Left lung (tissue), 14 donors: ENCODE measurements at places on chromosomes 3 and 15. TPM values are rescaled to one million over a fixed set of nuclear protein-coding genes. Genes with fewer than 3 reads are reported as not detected.
A peak's percentile ranks its signal among the peaks of the same experiment; 100 is the strongest.

The LMOD3 gene
- 0.18 TPM for total RNA-seq

The MNS1 gene
- 4.1 TPM for total RNA-seq

The MINAR1 gene
- 0.50 TPM for total RNA-seq

The CRYGS gene
- total RNA-seq, result 3.7 TPM

The SLC7A14 gene
- total RNA-seq, result not detected

The GOLGA8N gene
- 9.6 TPM for total RNA-seq

The NR2E3 gene
- total RNA-seq, result 0.76 TPM

The TTC23 gene
- 19.4 TPM for total RNA-seq

The LDHAL6B gene
- total RNA-seq, result not detected

The CYP1A2 gene
- not detected for total RNA-seq

The ELL3 gene
- 14.5 TPM for total RNA-seq

The CPN2 gene
- total RNA-seq, result not detected

The ABHD5 gene
- total RNA-seq, result 31.9 TPM

DNA sequence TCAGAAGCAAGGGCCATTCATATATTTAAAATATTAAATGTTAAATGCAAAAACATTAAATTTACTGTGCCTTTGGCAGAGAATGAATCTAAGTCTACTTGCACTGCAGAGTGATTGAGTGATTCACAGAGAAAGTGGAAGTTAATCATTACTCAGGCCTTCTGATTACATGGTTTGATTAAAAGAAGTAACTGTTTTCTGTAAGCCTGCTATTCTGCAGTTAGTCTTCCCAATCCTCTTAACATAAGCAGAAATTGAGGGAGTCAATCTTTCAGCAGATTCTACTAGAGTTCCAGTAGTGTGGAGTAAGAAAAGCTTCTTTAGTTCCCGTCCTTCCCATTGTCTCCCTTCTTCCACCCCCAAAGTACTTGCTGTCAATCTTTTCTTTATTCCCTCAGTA is 1.5 kb downstream of the NLGN1 start:
- no peak overlapping the region for H3K27ac ChIP-seq
- DNase-seq, result no peak
- peaks cover 16% of the 10 kb centered on the region for H3K4me1 ChIP-seq
- H3K27me3 ChIP-seq, result peaks cover 9% of the 10 kb centered on the region

- no peak for DNase-seq
- H3K4me1 ChIP-seq, result no peaks in the 10 kb centered on the region
- no peaks in the 10 kb centered on the region for H3K27me3 ChIP-seq
Observed at GRCh38 chr15:62809115-62809967, 233.2 kb upstream of the TPM1 start.

DNA sequence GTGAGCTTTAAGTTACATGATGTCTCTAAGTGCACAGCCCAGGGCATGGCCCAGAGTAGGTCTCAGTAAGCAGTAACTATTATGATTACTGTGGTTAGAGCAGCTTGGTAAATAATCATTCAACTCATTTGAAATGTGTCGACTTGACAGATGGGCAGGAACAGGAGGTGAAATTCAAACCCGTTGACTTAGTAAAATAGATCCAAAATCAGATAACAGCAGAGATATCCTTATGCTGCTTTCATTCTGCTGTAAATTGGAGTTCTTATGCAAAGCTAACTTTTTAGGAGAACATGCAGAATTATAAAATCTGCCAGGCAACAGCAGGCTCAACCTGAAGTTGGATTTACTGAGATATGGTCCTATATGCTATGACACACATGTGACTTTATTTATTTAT is 118.7 kb upstream of the KLHL25 start:
- DNase-seq, result no peak
- no peak overlapping the region for H3K4me3 ChIP-seq
- no peak overlapping the region for H3K27ac ChIP-seq
- H3K4me1 ChIP-seq, result no peaks in the 10 kb centered on the region
- H3K27me3 ChIP-seq, result no peaks in the 10 kb centered on the region
- no peaks in the 10 kb centered on the region for H3K36me3 ChIP-seq

DNA sequence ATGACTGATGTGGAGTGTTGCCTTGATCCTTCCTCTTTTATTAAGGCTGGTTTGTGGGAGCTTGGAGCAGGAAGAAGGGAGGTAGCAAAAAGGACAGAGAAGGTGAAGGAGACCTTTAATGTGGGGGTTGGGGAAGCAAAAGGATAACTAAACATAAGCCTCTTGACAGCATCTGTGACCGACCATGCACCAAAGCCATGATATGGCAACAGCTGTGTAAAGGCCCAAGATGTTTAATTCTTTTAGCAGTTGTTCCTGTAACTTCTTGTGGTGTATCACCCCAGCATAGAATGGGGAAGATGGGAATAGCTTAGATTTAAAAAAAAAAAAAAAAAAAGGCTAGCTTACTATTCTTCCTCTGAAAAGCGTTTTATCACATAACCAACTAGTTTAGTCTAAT is 194.7 kb downstream of the KLHL25 start:
- H3K27ac ChIP-seq, result no peak overlapping the region
- H3K27me3 ChIP-seq, result no peaks in the 10 kb centered on the region
- H3K4me1 ChIP-seq, result peaks cover 58% of the 10 kb centered on the region
- no peak for DNase-seq

DNA sequence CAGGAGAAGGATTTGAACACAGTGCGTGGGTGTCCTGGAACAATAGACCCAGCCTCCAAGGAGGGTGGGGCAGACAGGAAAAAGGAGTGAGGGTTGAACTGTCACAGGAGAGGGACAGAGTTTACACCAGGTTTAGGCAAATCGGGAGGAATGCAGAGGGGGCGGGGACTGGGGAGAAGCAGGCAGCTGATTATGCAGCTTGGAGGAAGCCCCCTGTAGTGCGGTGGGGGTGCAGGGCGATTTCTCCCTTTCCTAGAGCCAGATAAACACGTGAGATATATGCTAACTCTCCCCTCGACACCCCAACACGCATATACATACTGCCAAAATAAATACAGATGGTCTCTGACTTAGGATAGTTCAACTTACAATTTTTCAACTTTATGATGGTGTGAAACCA is 108.6 kb upstream of the PRR20G start:
- H3K4me1 ChIP-seq, result no peaks in the 10 kb centered on the region
- no peak for DNase-seq
- H3K36me3 ChIP-seq, result no peaks in the 10 kb centered on the region
- H3K4me3 ChIP-seq, result no peak overlapping the region

DNA sequence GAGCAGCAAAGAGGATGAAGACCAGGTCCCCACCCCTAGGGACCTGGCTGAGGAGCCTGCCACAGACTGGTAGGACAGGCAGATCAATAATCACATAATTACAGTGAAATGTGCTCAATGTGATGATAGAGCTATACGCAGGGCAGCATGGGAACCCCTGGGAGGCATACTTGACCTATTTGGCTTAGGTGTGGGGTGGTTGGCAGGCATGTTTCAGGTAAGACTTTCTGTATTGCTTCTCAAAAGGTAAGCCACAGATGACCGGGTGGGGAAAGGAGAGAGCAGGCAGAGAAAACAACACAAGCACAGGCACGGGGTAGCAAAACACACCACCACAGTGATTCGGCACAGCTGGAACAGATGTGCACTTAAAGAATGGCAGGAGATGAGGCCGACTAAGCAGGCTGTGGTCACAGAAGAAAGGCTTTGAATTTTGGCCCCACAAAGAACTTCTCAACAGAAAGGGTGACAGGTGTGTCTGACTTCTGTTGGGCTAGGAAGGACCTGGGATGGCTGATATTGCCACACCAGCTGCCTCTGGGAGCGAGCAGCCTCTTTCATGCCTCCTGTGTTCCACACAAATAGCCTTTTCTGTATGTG is 64.1 kb downstream of the ABCC5 start:
- H3K4me1 ChIP-seq, result no peaks in the 10 kb centered on the region
- no peak overlapping the region for H3K4me3 ChIP-seq
- no peaks in the 10 kb centered on the region for H3K27me3 ChIP-seq
- H3K36me3 ChIP-seq, result peaks cover 52% of the 10 kb centered on the region
- no peak for DNase-seq

- no peaks in the 10 kb centered on the region for H3K27me3 ChIP-seq
- no peak overlapping the region for H3K27ac ChIP-seq
- H3K4me3 ChIP-seq, result no peak overlapping the region
- DNase-seq, result no peak
Observed at GRCh38 chr3:198030125-198030524, 70.1 kb downstream of the LMLN start.

DNA sequence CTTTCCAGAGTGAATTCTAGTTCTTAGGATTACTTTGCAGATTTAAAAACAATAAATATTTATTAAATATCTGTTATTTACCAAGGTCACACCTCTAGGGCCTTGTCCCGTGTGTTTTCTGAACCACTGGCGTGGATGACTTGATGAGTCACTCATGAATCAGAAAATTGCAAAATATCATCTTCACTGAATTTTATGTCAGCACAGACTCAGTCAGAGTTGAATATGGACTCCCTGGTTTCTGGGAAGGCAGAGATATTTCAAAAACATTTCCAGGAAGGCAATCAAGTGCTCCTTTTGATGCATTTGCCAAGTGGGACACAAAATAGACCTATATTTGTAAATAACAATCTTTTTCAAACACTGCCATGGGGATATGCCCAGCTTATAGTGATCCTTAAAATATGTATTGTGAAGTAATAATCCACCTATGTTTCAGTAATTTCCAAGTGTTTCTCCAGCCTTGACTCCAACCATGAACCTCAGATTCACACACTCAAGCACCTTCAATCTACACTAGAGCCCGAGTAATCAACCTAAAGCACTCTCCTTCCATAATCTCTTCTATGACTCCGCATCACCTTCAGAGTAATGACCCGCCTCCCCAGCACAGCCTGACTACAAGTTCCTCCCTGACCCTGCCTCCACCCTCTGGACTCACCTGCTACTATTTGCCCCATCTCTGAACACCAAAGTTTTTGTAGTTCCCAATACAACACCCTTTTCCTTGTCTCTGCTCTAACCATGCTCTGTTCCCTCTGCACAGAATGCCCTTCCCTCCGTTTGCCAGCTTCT is 24.3 kb downstream of the DPH3 start:
- DNase-seq, result no peak
- no peaks in the 10 kb centered on the region for H3K27me3 ChIP-seq
- H3K4me3 ChIP-seq, result no peak overlapping the region
- H3K4me1 ChIP-seq, result no peaks in the 10 kb centered on the region
- peak overlapping the region; percentile 25 for H3K27ac ChIP-seq

- DNase-seq, result no peak
- no peaks in the 10 kb centered on the region for H3K36me3 ChIP-seq
- H3K4me3 ChIP-seq, result no peak overlapping the region
- H3K27ac ChIP-seq, result peak overlapping the region; percentile 38
- peaks cover 9% of the 10 kb centered on the region for H3K4me1 ChIP-seq
Observed at GRCh38 chr3:194744826-194745225, 59.1 kb downstream of the FAM43A start.

GRCh38 chr3:177468331-177468730 is 271.0 kb upstream of the TBL1XR1 start:
- DNase-seq, result no peak
- H3K36me3 ChIP-seq, result no peaks in the 10 kb centered on the region
- H3K27me3 ChIP-seq, result no peaks in the 10 kb centered on the region
- H3K4me1 ChIP-seq, result peaks cover 13% of the 10 kb centered on the region
- no peak overlapping the region for H3K4me3 ChIP-seq

GRCh38 chr3:41267975-41268640 is 68.8 kb downstream of the CTNNB1 start:
- no peaks in the 10 kb centered on the region for H3K36me3 ChIP-seq
- no peaks in the 10 kb centered on the region for H3K4me1 ChIP-seq
- no peak overlapping the region for H3K27ac ChIP-seq

- H3K4me3 ChIP-seq, result peak overlapping the region; percentile 51
- H3K27me3 ChIP-seq, result peaks cover 22% of the 10 kb centered on the region
- no peaks in the 10 kb centered on the region for H3K36me3 ChIP-seq
- H3K27ac ChIP-seq, result no peak overlapping the region
- DNase-seq, result no peak
Observed at GRCh38 chr15:63044645-63045464, 2.3 kb downstream of the TPM1 start.

GRCh38 chr3:67587811-67588210 is 66.6 kb downstream of the SUCLG2 start:
- DNase-seq, result no peak
- H3K27me3 ChIP-seq, result no peaks in the 10 kb centered on the region
- H3K4me3 ChIP-seq, result no peak overlapping the region
- no peaks in the 10 kb centered on the region for H3K4me1 ChIP-seq
- no peaks in the 10 kb centered on the region for H3K36me3 ChIP-seq
- no peak overlapping the region for H3K27ac ChIP-seq

DNA sequence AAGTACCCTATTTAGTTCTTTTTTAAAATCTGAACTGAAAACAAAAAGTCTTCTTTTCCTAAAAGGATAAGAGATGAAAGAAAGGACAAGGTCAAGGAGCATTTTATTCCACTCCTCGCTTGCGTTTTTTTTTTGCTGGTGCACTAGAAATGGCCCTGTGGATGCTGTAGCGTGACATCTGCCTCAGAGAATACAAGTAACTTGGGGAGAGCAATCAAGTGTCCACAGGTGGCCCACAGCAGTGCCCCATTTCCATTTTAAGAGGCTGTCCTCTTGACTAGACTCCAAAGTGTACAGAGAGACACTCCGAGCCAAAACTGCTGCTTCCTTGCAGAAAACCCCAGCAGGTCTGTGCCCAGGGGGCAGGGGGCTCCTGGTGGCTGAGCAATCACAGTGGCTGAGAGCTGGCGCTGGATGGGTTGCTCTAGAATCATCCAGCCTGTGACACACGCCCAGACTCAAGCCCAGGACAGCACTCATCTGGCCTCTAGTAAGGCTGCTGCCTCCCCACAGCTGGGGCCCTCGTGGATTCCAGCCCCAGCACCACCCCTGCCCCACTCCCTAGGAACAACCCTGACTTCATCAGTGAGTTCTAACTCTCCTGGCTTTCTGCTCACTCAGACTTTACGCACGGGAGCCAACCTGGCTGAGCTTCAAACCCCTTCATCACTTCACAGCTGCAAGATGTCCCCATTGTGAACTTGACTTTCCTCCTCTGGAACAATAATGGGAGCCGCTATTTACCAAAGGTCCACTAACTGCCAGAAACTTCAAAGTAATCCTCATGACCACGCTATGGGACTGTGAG is 71.1 kb upstream of the SPATA12 start:
- no peak overlapping the region for H3K27ac ChIP-seq
- no peak overlapping the region for H3K4me3 ChIP-seq
- peaks cover 13% of the 10 kb centered on the region for H3K4me1 ChIP-seq
- H3K36me3 ChIP-seq, result no peaks in the 10 kb centered on the region
